ENCODE measurements at places on chromosomes 7 and 10.

- DNase-seq: no peak
Observed at GRCh38 chr7:12738665-12739064, 51.2 kb downstream of the ARL4A start.

GRCh38 chr10:26455567-26456315 lies 17.6 kb downstream of the APBB1IP start:
- no peak for DNase-seq

- no peak for DNase-seq
Observed at GRCh38 chr10:117942226-117942625, 104.5 kb downstream of the RAB11FIP2 start.

GRCh38 chr7:93923942-93924341 lies 2.4 kb downstream of the GNG11 start:
- no peak for DNase-seq

DNA sequence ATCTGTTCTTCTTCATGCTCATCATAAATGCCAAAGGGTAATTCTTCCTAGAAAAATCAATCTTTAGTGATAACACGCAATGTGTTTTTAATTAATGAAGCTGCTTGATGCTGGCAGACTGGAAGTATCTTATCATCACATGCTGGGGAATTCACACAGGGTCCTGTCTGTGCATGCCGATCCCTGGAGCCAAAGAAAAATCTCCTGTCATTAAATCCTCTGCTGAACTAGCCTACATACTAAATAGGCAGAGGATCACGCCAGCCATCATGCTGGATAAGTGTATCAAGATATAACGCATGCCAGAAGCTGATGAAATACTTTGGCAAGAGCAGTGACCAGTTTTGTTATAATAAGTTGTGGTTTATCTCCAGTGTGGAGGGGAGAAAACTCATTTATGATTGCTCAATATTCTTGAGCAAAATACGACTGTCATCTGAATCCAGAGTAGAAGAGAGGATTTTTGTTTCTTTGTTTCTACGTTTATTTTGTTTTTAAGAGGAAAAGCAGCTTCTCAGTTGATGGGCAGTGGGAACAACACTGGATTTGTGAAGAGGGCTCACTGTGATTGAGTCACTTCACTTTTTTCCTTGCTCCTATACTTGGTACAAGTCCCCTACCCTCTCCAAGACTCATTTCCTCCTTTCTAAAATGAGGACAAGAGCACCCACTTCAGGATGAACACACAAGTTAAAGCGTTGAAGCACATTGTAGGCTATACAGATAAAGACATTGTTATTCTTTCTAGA lies 649.1 kb downstream of the TNS3 start:
- no peak for DNase-seq

DNA sequence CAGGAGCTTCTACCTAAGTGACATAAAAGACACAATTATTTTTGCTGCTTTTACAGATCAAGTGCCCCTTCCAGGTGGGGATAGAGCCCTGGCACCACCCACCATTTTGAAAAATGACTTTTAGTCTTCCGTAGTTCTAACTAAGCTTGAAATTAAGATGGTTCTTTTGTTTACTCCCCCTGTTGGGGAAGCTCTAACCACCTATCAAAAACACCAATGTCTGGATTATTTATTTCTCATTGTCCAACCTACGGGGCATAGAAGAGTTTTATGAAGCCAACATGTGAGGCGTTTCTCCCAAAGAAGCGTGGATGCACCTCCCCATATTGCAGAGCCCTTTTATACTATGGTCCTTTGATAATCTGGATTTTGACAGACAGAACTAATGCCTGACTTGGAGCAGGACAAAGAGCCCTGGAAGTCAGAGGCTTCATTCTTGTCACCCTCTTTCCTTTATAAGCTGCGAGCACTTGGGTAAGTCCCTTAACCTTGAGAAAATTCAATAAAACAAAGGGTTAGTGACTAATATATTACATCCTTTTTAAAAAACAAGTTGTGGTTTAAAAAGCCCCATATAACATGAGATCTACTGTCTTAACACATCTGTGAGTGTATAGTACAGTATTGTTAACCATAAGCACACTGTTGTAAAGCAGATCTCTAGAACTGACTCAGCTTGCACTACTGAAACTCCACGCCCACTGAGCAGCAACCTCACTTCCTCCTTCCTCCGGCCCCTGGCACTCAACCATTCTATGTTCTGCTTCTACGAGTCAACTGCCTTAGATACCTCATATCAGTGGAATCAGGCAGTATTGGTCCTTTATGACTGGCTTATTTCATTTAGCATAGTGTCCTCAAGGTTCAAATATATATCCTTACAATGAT lies 67.5 kb downstream of the ATXN7L1 start:
- peak; percentile 27 for DNase-seq

GRCh38 chr7:30531286-30531685 lies 26.7 kb upstream of the GGCT start:
- DNase-seq: no peak

- DNase-seq: no peak
Observed at GRCh38 chr7:138510003-138510402, 49.9 kb downstream of the TRIM24 start.

- DNase-seq: no peak
Observed at GRCh38 chr7:138903859-138904435, 77.2 kb downstream of the KIAA1549 start.

DNA sequence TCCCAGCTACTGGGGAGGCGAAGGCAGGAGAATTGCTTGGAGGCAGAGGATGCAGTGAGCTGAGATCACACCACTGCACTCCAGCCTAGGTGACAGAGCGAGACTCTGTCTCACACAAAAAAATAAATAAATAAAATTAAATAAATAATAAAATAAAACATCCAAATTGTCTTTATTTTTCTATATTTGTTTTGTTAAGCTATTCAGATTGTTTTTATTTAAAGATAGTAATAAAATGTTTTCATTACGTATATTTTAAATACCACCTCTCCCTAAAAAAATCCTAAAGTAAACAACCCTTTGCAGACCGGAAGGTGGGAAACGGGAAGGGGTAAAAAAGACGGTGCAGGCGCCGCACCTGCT lies 70.7 kb upstream of the TNRC18 start:
- no peak for DNase-seq

DNA sequence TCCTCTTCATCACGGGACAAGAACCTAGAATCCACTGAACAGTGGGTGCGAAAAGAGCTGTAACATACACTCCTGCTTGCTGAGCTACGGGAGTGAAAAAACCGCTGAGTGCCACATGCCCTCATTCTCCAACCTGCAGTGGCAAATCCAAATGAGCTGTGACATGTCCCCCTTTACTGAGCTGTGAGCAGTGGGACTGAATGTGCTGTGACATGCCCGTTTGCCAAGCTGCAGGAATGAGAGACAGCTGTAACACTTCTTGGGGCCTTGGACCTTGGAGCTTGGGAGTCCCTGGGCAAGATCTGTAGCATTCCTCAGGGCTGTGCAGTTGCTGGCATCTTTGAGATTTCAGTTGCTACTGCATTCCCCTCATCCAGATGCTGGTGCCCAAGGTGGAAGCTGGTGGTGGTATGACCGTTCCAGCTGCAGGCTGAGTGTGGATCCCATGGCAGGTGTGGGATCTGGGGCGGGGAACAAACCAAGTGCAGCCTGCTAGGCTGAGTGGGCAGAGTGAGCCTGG lies 85.0 kb downstream of the TMEM106B start:
- no peak for DNase-seq

DNA sequence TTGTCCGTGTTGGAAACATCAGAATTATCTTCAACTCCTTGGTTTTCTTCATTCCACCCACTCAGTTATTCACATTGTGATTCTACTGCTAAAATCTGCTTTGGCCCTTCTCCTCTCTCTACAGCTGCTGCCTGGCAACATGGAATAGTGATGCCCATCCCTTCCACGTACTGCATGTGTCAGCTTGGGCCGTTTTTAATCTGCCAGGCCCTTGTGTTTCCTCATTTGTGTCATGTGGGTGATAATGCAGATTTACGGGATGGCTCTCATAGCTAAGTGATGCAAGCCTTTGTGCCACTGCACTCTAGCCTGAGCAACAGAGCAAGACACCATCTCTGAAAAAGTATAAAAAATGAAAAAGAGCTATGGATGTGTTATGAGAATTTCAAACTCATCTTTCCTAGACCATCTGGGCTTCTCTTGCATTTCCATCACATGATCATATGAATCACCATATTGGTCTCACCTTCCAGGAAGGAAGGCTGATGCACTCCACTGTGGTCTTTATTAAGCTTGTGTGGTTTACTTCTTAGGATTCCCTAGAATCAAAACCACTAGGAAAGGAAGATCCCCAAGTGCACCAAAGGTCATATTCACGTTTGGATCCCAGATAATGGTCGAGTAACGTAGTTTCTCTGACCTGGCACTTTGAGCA lies 20.6 kb upstream of the CELF2 start:
- DNase-seq: no peak

GRCh38 chr7:111560773-111561653 lies 1.3 kb downstream of the IMMP2L start:
- no peak for DNase-seq

DNA sequence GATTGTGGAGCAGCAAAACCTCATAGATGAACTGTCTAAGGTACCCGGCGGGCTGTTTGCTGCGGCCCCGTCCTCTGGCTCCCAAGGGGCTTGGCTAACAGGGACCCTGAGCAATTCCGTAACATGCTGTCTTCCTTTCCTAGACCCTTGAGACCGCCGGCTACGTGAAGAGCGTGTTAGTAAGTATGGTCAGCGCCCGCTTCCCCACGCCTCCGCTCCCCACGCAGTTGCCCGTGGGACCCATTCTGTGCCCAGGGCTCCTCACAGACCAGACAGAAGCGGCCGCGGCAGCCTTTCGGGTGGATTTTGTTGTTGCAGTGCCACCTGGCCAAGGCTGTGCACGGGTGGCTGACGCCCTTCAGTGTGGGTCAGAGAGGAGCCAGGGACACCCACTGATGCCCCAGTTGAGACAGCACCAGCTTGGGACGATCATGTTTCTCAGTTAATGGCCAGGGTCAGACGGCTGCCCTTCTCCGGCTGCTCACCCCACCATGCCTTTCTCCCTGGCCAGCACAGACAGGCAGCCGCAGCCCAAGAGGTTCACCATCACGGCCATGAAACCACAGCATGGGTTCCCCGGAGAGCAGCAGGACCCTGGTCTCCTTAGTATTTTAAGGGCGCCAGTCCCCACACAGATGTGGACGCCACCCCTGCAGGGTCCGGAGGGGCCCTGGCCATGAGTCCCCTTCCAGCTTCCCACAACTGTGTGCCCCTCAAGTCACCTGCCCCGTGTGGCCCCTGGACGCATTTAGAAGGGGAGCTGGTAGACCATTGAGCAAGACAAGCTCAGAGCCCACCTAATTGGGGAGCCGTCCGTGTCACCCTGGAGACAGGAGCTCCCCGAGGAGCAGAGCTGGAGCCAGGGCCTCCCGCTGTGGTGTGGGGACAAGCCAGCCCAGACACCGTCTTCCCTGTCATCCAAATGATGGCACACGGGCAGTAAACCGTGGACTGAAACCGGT lies 49.4 kb upstream of the DPYSL4 start:
- no peak for DNase-seq

GRCh38 chr10:12165999-12166775 lies 29.5 kb downstream of the NUDT5 start:
- DNase-seq: no peak

GRCh38 chr7:92425311-92425947 lies 21.9 kb upstream of the GATAD1 start:
- no peak for DNase-seq

DNA sequence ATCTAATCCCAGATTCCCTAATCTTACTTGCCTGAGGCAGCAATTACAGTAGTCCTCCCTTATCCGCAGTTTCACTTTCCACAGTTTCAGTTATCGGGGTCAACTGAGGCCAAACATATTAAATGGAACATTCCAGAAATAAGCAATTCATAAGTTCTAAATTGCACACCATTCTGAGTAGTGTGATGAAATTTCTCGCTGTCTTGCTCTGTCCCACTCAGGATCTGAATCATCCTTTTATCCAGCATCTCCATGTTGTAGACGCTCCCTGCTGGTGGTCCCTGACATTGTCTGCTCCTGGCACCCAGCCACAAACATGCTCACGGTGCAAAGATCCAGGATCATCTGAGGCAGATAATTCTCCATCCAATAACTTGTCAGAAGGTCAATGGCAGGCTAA lies 128.7 kb upstream of the CXCL12 start:
- DNase-seq: no peak

GRCh38 chr7:96241855-96242254 lies 80.0 kb downstream of the SLC25A13 start:
- DNase-seq: no peak

GRCh38 chr7:73912223-73912622 lies 51.3 kb downstream of the TMEM270 start:
- no peak for DNase-seq

- DNase-seq: no peak
Observed at GRCh38 chr7:25194036-25194435, 34.2 kb downstream of the NPVF start.

GRCh38 chr7:7479275-7479805 lies 56.3 kb downstream of the COL28A1 start:
- DNase-seq: no peak

DNA sequence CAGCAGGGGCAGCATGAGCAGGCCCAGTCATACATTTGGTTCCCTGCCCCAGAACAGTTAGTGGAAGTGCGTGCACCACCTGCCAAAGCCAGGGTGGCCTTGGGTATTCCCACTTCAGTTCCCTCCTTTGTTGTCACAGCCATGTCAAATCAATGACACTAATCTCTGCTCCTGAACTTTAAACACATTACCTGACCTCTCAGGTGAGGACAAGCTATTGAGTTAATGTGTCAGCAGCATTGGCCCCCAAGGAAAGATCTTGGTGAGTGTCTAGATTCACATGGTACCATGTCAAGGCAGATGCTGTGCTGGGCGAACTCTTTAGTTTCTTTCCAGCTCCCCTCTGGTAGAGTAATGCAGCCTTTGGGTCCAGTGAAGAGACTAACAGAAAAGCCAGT lies 2.1 kb downstream of the CYP3A5 start:
- no peak for DNase-seq

DNA sequence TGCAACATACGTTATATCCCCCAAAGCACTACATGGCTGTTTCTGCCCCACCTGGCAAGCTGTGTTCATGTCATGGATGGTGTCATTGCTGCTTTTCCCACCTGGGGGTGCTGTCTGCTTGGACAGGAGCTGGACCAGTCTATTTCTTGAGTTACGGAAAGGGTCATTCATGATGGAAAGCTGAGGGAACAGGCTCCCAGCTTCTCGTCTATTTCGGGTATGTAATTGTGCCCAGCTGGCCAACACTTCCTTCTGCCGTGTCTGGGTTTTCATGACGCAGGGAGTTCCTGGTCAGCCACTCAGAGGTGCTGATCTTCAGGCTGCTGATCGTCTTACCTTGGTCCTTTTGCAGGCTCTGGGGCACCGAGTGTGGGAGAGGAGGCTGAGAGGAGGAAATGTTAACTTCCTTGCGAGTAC lies 8.6 kb downstream of the BTBD16 start:
- DNase-seq: no peak
